ENCODE measurements at places on chromosomes 5 and 9. TPM values are rescaled to one million over a fixed set of nuclear protein-coding genes. Genes with fewer than 3 reads are reported as not detected.

DNA sequence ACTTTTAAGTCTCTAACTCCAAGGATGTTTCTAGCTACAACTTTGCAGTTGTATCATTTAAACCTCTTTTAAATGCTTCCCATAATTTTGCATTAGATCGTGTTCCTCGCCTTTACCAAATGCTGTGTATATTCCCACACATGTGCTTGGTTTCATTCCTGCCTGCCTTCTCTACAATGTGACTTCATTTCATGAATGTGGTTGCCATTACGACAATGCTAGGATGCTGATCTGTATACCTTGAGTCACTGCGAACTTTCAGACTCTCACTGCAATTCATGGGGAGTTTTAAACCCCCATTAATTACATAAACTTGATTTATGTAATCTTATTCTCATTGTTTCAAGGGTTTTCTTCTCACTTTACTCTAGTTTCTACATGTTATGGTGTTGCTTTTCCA, 50.3 kb downstream of the UBE2QL1 start:
- H3K27ac ChIP-seq = no peak overlapping the region
- H3K36me3 ChIP-seq = no peaks in the 10 kb centered on the region
- peaks cover 36% of the 10 kb centered on the region for H3K4me1 ChIP-seq
- no peak for DNase-seq
- no peaks in the 10 kb centered on the region for H3K27me3 ChIP-seq

DNA sequence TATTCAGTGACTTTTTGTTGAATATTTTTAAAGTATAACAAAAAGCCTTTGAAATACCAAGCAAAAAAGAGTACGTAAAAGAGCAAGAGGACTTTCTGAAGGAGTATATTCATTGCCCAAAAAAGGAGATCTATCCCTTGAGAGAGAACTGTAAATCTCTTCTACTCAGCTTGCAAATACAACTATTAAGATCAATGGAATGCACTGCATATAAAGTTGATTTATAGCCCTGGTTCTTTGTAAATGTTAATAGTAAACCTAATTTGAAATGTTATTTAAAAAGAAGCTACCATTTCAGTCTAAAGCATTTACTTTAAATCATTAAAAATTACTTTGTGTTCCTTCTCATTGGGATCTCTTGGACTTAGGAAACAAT, 168.1 kb downstream of the PDE4D start:
- no peak overlapping the region for H3K4me3 ChIP-seq
- DNase-seq = no peak
- H3K36me3 ChIP-seq = no peaks in the 10 kb centered on the region
- no peak overlapping the region for H3K27ac ChIP-seq
- no peaks in the 10 kb centered on the region for H3K27me3 ChIP-seq
- no peaks in the 10 kb centered on the region for H3K4me1 ChIP-seq

DNA sequence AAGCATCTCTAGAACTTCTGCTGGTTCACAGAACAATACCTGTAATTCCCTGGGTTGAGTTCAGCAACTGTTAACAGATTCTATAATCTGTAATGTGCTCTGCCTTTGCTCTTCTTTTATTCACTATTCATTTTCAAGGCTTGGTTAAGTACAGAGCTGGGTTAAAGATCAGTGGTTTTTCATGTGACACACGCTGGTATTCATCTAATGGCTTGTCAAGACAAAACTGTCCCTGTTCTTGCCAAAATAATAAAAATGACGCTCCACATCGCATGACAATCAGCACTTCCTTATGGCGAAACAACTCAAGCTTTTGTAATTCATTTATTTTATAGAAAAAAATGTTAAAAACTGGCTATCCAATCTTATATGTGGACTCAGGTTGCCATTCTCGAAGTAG, 137.9 kb downstream of the BNC2 start:
- DNase-seq = no peak
- H3K27me3 ChIP-seq = peaks cover 32% of the 10 kb centered on the region

The NME5 gene
- 9.9 TPM for total RNA-seq

The LCN12 gene
- 16.2 TPM for total RNA-seq

The PPP3R2 gene
- total RNA-seq = not detected

GRCh38 chr5:158819840-158820620, 279.7 kb downstream of the EBF1 start:
- no peak overlapping the region for H3K4me3 ChIP-seq
- H3K36me3 ChIP-seq = no peaks in the 10 kb centered on the region
- peaks cover 63% of the 10 kb centered on the region for H3K27me3 ChIP-seq

GRCh38 chr5:102918986-102919610, 164.0 kb downstream of the PAM start:
- DNase-seq = no peak
- H3K27me3 ChIP-seq = no peaks in the 10 kb centered on the region
- H3K4me1 ChIP-seq = no peaks in the 10 kb centered on the region
- no peaks in the 10 kb centered on the region for H3K36me3 ChIP-seq

- DNase-seq = no peak
- H3K36me3 ChIP-seq = peaks cover 34% of the 10 kb centered on the region
- no peak overlapping the region for H3K27ac ChIP-seq
- peaks cover 10% of the 10 kb centered on the region for H3K4me1 ChIP-seq
- no peaks in the 10 kb centered on the region for H3K27me3 ChIP-seq
- H3K4me3 ChIP-seq = peak overlapping the region; percentile 26
These were observed 3.9 kb downstream of the EXOC3 start for GRCh38 chr5:446883-447263.

The ADRA1B gene
- total RNA-seq = 0.57 TPM

- no peak for DNase-seq
- no peak overlapping the region for H3K4me3 ChIP-seq
- H3K27ac ChIP-seq = no peak overlapping the region
- peaks cover 8% of the 10 kb centered on the region for H3K27me3 ChIP-seq
These were observed 15.6 kb downstream of the RABL6 start for GRCh38 chr9:136823136-136824046.
